ENCODE measurements at places on chromosomes 1 and 21.

DNA sequence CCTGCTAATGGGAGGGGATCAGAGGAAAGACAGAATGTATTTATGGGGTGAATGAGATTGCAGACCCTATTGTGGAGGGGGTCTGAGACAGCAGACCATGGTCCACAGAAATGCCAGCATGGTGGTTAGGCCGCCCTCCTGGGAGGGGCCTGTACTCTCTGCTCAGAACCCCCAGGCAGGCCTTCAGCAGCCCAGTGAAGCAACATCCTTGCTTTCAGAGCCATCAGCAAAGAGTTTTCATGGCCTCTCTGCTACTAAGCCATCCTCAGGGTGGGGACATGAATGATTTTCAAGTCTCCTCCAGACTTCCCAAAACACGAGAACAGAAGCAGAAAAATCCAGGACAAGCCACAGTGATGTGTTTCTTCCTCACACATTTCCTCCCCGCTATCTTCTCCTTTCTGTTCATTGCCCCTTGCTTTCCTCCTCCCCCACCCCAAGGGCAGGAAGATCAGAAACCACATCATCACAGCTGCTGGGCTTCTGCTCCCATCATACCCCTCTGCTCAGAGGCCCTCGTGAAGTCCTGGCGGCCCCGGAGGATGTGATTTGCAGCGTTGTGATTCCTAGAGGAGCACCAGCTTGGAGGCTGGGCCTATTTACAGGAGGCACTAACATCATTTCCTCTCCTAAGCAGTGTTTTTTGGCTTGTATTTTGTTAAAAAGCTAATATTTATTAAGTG, 48.0 kb downstream of the ABCA4 start:
- DNase-seq = peak; percentile 19

GRCh38 chr1:37793773-37794371, at the start of gene MANEAL:
MANEAL (plus strand) TSS chr1:37793847; CDS start chr1:37794183, 336 bp downstream.
- DNase-seq = peak; percentile 81

GRCh38 chr1:64839261-64839660, 94.4 kb downstream of the RAVER2 start:
- no peak for DNase-seq

GRCh38 chr1:218813237-218813636, 360.4 kb upstream of the LYPLAL1 start:
- no peak for DNase-seq

DNA sequence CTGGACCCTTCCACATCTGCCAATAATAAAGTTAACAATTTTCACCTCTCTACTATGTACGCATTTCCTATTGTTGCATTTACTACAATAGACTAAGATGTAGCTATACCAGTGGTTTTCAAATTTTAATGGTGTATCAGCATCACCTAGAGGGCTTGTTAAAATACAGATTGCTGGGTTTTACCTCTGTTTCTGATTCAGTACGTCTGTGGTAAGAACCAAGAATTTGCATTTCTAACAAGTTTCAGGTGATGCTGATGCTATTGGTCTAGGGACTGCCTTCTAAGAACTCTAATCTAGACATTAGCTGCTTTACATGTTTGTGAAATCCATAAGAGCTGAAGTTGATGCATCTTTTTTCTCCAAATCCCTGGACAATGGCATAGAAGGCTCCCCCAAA, 59.7 kb downstream of the ERICH3 start:
- DNase-seq = no peak

DNA sequence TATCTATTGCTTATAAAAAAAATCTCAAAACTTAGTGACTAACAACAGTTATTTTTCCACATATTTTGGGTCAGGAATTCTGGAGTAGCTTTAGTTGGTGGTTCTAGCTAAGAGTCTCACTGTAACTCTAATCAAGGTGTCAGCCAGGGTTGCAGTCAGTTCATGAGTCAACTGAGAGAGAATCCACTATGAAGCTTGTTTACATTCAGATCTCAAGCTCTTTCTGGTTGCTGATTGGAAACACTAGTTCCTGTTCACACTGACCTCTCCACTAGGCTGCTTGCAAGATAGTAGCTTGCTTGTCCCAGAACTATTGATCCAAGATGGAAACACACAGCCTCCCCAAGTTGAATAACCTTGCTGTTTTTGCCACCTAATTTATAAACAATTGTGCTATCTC, 1192.1 kb upstream of the B3GALT2 start:
- no peak for DNase-seq

GRCh38 chr1:49765034-49765433, 258.7 kb downstream of the AGBL4 start:
- no peak for DNase-seq

GRCh38 chr1:87370544-87370943, 41.9 kb downstream of the LMO4 start:
- no peak for DNase-seq

GRCh38 chr1:218865591-218865990, 308.1 kb upstream of the LYPLAL1 start:
- no peak for DNase-seq

DNA sequence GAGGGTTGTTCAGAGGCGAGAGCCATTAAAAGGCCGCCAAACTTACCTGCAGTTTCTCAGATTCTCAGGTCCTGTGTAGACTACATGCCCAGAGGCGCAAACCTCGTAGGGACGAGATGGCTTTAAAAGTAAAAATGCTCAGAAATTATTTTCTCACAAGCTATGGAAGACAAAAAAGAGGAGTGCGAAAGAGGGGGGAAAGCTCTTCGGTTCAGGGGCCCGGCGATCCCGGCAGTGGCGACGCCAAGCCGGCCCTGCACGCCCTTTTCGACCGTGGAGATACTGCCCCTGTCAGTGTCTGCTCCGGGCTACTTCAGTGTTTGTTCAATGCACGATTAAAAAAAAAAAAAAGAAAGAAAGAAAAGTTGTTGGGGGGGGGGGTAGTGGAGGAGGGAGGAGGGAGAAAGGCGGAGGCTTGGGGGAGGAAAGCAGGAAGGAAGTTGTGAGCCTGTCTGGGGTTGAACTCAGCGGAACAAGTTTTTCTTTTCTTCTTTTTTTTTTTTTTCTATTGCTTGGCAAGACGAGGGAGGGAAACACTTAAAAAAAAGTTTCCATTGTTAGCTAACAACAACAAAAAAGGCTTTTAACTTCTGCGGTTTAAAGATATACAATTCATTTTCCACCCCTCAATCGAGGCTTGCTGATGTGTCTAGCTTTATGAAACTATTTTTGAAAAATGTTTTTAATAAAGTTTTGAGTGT, at the start of gene ITPKB:
Gene ITPKB, minus strand, starts transcription at position 288 of the 701 bp plus-strand sequence. CDS start 1,824 bp downstream, outside the sequence.
- peak; percentile 84 for DNase-seq

DNA sequence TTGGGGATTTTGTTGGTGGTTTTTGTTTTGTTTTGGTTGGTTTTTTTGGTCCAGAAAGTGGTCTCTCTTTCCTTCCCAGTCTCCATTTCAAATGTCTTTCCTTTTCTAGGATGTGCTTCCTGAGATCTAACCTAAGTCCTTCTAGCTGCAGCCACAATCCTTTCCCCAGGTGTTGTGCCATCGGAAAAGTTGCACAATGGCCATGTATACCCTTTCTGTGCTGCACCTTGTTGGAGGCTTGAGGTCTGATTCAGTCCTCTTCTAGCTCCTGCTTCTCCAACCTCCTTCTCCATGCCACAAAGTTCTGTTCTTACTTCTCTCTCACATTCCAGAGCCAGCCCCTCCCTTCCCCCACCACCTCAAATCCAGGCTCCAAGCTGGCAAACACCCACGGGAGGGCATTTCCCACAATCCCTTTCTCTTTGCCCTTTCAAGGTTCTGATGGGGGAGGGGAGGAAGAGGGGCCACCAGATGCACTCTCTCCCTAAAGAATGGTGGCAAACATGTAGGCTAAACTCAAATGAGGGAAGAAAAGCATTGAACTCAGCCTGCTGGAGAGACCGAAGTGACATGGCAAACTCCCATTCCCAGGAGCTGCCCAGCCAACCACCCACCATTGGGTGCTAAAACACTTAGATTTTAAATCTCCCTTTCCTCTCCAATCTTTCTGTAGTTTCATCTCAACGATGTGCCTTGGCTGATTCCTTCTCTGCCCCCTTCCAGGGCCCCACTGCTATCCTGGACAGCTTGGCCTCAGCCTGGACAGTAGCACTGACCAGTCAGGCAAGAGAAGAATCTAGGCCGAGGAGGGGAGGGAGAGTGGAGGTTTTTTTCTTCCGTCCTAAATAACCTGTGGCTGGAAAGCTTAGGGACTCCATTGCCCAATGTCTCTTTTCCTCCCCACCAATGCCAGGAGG, 2.9 kb downstream of the KCNJ10 start:
- DNase-seq = peak; percentile 84

DNA sequence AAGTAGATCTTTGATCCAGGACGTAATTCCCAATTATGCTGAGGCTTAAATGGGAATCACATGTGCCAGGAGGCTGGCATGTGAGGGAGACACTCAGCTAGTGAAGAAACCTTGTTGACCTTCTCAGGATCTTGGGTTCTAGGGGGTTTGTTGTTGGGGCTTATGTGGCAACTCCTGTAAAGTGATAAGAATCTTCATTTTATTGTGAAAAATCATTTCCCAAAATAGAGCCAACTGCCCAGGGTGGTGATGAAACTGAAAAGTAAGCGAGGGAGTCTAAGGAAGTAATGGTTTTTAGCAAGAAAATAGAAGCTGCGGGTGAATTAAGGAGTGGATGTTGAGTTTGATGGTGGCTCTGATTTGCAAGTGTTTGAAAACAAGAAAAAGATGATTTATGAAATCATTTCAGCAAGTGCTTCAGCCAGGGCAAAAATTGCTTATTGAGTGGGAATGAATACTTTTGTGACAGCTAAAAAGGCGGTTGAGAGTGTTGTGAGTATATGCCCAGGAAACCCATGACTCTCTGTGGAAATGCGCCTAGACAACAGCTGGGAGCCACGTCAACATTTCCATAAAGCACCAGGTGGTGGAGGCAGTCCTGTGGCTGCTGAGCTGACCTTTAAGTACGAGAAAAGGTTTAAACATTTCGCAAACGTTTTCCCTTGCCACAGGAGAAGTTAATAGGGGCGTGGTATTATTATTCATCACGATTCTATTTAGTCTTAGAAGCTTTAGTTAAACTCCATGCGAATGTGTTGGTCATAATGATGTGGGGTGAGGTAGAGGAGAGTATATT, 102.7 kb downstream of the HMGB4 start:
- peak; percentile 33 for DNase-seq

DNA sequence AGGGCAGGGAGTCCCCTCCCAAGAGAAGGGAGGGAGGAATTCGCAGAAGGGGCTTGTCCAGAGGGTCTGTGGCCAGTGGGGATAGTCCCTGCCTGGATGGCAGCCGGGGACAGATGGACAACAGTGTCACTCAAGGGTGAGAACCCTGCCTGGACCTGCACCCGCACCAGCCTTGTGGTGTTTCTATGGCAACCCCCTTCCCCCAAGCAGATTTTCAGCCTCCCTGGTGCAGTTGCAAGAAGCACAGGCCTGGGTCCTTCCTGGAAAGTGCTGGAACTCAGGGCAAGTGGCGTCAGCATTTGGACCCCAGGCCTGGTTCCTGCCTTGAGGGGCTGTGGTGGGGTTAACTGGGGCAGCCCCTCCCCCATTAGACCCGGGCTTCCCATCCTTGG, 83.8 kb upstream of the ACTL8 start:
- DNase-seq = peak; percentile 82
